ENCODE measurements at places on chromosomes 4 and X.

DNA sequence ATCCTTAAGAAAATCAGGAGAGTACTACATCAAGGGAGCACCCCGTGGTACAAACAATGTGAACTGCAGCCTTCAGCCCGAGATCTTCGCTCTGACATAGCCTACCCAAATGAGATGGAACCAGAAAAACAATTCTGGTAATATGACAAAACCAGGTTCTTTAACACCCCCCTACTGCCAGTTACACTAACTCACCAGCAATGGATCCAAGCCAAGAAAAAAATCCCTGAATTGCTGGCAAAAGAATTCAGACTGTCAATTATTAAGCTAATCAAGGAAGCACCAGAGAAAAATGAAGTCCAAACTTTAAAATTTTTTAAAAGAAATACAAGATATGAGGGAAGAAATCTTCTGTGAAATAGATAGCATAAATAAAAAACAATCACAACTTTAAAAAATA is 101.7 kb upstream of the KLF8 start:
- DNase-seq = no peak

DNA sequence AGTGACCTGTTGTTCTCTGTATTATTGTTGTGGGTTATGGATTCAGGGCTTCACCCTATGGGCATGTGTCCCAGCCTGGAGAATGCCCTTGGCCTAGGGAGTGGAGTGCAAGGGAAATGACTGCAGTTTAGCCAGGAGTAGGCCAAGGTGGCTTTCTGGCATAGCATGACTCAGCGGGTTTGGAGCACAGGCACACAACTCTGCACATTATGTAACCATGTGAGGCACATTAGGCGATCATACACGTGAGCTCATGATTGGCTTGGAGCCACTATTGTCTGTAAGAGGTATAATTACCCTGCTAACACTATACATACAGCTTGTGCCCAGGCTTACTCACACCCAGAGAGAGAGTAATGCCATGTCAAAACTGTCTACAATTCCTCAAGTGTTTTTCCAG is 35.1 kb upstream of the TACR3 start:
- DNase-seq = no peak

DNA sequence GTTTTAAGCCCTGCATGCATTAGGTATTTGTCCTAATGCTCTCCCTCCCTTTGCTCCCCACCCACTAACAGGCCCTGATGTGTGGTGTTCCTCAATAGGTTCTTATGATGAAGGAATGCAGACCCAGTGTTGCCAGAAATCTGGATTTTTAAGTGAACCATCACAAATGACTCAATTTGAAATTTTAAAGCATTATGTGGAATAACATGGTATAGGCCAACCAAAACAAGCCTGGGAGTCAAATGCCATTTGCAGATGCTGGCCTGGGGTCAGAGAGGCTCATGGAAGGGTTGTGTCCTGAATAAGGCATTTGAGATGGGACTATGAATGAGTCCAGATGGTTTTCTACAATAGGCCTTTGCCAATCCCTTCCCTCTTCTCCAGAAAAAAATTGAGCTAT is 179.6 kb downstream of the SHROOM3 start:
- DNase-seq = no peak

GRCh38 chrX:66020631-66021334 is 19.1 kb downstream of the VSIG4 start:
- no peak for DNase-seq

DNA sequence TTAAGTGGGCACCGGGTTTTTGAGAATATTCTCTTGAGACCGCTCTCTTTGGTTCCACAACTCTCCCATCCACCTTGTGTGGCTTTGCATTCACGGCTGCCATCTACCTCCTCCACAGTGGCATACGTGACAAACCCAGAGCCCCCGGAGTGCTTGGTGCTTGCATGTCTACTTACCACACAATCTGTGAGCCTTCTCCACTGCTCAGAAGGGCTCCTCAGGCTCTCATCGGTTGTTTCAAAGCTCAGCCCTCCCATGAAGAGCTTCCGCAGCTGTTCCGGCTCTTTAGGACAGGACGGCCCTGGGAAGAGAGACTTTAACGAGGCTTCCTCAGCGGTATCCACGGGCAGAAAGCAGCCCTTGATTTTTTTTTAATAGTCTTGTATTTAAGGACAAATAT is 167.6 kb upstream of the ANK2 start:
- DNase-seq = no peak

DNA sequence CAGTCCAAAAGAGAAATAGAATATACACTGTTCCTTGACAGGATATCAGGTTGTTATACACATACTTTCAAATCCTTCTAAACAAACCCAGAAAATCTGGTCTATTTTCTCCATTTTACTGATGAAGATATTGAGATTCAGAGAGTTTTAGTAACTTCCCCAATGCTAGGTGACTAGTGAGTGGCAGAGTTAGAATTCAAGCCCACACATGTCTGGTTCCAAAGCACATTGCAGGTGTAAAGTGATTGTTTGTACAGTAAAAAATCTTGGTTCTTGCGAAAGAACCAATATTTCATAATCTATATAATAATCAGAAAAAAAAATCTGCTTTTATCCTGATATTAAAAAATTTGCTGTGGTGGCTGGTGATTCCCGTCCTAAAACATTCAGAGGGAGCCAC is 39.5 kb upstream of the EMCN start:
- DNase-seq = no peak

GRCh38 chrX:147680251-147680650 is 231.5 kb upstream of the FMR1 start:
- no peak for DNase-seq
